ENCODE measurements at places on chromosomes 7 and 10. TPM values are rescaled to one million over a fixed set of nuclear protein-coding genes. Genes with fewer than 3 reads are reported as not detected.

ASAH2 gene
- 0.45 TPM for polyA plus RNA-seq

TLX1 gene
- not detected for polyA plus RNA-seq

ASB10 gene
- 0.22 TPM for polyA plus RNA-seq

WEE2 gene
- polyA plus RNA-seq = 0.13 TPM

PAPOLB gene
- not detected for polyA plus RNA-seq

SLC29A3 gene
- polyA plus RNA-seq = 5.7 TPM

TMEM184A gene
- 6.8 TPM for polyA plus RNA-seq

ATRNL1 gene
- 2.4 TPM for polyA plus RNA-seq

UNCX gene
- polyA plus RNA-seq = 1.4 TPM

NKX1-2 gene
- not detected for polyA plus RNA-seq

TSPAN12 gene
- polyA plus RNA-seq = 44.2 TPM

CD36 gene
- polyA plus RNA-seq = 6.7 TPM

MAGI2 gene
- 4.4 TPM for polyA plus RNA-seq

HABP2 gene
- polyA plus RNA-seq = 27.4 TPM

CLCN1 gene
- polyA plus RNA-seq = not detected

PRKCQ gene
- 6.1 TPM for polyA plus RNA-seq

NUTM2B gene
- 2.0 TPM for polyA plus RNA-seq

CTAGE4 gene
- 4.2 TPM for polyA plus RNA-seq

TMEM72 gene
- 127 TPM for polyA plus RNA-seq

TMEM236 gene
- 0.09 TPM for polyA plus RNA-seq

ADCY1 gene
- polyA plus RNA-seq = 2.9 TPM

CLDN15 gene
- 13.3 TPM for polyA plus RNA-seq

POLR1F gene
- 5.3 TPM for polyA plus RNA-seq

HYAL4 gene
- polyA plus RNA-seq = 0.24 TPM

ERVW-1 gene
- polyA plus RNA-seq = not detected

WDR86 gene
- polyA plus RNA-seq = 1.8 TPM

APBB1IP gene
- polyA plus RNA-seq = 4.1 TPM

CPVL gene
- 104 TPM for polyA plus RNA-seq

ENKUR gene
- polyA plus RNA-seq = 0.73 TPM

UNC5B gene
- 5.5 TPM for polyA plus RNA-seq

DGKB gene
- 0.26 TPM for polyA plus RNA-seq

SLC25A40 gene
- polyA plus RNA-seq = 11.2 TPM

MRLN gene
- 24.3 TPM for polyA plus RNA-seq

TMEM176A gene
- polyA plus RNA-seq = 513 TPM

OR2AE1 gene
- polyA plus RNA-seq = not detected

CPN1 gene
- polyA plus RNA-seq = 0.43 TPM

ALOX5 gene
- polyA plus RNA-seq = 2.5 TPM

PURB gene
- polyA plus RNA-seq = 7.7 TPM

OR2A1 gene
- polyA plus RNA-seq = not detected

IKZF1 gene
- polyA plus RNA-seq = 0.52 TPM

CCL26 gene
- polyA plus RNA-seq = not detected

SYT15 gene
- 2.1 TPM for polyA plus RNA-seq

NPSR1 gene
- polyA plus RNA-seq = not detected

MYL10 gene
- not detected for polyA plus RNA-seq

OR6B1 gene
- not detected for polyA plus RNA-seq

GALNT17 gene
- 5.5 TPM for polyA plus RNA-seq

Measured in kidney (tissue), 22 donors.